Left cardiac atrium (tissue), 4 donors: ENCODE measurements at places on chromosomes 2 and 18. TPM values are rescaled to one million over a fixed set of nuclear protein-coding genes. Genes with fewer than 3 reads are reported as not detected.

GRCh38 chr2:233385489-233386044 lies 31.3 kb downstream of the DGKD start:
- DNase-seq = no peak

DNA sequence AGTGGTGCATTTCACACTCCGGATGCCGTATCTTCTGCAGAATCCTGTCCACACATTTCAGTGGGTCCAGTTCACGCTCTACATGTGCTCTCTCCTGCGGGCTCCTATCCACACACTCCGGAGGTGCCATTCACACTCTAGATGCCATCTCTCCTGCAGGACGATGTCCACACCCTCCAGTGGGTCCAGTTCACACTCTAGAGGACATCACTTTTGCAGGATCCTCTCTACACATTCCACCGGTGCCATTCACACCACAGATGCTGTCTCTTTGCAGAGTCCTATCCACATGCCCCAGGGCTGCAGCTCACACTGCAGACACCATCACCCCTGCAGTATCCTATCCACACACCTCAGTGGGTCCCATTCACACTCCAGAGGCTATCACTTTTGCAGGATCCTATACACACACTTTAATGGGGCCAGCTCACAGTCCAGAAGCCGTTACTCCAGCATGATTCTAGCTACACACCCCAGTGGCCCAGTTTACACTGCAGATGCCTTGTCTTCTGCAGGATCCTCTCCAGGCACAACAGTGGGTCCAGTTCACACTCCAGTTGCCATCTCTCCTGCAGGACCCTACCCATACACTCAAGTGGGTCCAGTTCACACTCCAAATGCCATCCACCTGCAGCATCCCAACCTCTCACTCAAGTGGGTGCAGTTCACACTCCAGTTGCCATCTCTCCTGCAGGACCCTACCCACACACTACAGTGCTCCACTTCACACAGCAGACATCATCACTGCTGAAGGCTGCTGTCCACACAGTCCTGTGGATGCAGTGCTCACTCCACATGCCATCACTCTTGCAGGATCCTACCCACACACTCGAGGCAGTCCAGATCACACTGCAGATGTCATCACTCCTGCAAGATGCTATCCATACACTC lies 2.1 kb upstream of the PXDN start:
- DNase-seq = no peak

DNA sequence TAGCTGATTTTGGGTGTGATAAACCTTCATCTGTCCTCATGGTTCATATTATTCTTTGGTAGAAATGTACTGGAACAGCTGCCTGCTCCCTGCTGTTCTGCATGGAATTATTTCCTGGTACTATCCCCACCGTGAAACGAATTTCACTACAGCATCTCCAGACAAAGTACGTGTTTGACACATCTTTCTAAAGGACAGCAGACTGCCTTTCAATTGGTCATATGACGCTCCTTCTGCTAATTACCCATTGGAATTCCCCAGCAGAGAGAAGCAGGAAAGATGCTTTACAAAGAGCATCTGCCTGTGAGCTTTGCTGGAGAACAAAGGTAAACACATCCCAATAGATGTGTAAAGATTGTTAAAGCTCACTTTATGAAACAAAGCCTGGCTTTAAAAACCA lies 4.4 kb upstream of the RFX8 start:
- DNase-seq = no peak

- no peak for DNase-seq
These were observed 2.5 kb upstream of the ASIC4 start for GRCh38 chr2:219511547-219512325.

DNA sequence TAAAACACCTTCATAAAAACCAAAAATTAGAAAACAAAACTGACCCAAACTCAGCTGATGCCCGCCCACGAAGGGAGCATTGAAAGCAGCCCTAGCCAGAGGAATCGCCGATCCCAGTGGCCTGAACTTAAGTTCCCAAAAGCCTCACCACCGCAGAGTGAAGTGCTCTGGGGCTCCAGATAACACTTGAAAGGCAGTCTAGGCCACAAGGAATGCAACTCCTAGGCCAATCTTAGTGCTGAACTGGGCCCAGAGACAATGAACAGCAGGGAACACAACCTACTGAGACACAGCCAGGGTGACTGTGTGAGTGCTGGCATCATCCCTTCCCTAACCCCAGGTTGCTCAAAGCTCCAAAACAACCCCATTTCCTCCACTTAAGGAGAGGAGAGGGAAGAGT lies 59.6 kb upstream of the CHN1 start:
- no peak for DNase-seq

- DNase-seq = no peak
These were observed 10.9 kb downstream of the NBEAL1 start for GRCh38 chr2:203025592-203025991.

GRCh38 chr2:122795763-122796162 lies 1040.3 kb downstream of the TSN start:
- no peak for DNase-seq

GRCh38 chr2:6866275-6866671 lies 566 bp upstream of the CMPK2 start:
- peak; percentile 37 for DNase-seq

DNA sequence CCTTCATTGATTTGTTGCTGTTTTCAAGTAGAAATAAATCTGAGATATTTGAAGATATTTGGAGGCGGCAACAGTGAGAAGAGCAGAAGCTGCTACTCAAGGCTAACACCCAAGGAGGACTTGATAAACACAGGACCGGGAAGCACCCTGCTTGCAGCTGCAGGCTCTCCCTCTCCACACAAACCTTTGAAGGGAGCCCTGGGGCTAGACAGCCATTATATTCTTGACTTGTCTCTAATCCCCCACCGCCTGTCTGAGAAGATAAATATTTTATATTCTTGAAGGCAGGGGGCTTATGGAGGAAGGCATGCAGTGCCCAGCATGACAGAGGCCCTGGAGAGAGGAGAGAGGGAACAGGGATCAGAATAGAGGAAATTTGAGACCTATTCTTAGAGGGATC lies 50.9 kb upstream of the SMAD2 start:
- DNase-seq = no peak

DNA sequence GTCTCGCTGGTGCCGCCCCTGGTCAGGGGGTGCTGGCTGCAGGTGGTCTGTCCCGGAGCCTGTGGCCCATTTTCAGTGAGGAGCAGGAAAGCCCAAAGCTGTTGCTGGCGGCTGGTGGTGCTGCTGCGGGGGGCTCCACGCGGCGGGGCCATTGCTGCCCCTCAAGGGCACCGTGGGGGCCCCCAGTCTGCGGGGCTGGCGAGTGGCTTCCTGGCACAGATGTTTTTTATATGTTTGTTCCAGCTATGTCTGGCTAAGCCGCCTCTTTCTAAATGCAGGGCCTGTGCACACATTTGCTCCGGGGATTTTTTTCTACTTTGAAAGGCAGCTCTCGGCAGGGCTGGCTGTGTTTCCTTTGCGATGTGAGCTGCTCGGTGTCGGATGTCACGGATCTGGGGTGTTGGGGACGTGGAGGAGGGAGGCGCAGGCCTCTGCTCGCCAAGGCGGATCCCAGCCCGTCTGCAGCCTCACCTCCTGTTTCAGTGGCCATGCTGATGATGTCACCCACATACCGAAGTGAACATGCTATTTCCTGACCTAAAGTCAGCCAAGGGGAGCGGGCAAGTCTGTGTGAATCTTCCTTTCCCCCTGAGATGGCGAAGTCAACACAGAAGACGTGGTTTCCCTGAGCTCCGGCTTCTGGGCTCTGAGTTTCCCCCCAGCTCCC lies 112.0 kb upstream of the CTDP1 start:
- peak; percentile 80 for DNase-seq

DNA sequence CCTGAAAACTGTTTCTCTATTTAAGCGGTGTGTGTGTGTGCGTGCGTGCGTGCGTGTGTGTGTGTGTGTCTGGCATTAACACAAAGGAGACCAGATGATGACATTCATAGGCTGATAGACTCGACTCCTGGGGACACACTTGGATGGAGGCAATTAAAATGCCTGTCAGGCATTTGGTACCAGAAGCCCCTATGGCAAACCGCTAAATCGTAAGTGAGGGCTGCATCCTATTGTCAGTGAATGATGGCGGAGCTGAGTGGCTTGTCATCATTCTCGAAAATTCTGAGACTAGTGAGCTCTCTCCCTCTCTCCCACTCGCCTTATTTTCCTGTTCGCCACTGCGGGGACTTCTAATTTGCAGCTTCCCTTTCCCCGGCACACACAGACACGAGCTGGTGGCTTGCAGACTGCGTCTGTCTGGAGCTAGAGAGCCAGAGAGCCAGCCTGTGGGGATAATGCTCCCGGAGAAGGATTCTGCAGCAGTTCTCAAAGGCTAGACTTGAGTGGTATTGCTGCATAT lies 155.4 kb downstream of the MAP2 start:
- peak; percentile 20 for DNase-seq

DNA sequence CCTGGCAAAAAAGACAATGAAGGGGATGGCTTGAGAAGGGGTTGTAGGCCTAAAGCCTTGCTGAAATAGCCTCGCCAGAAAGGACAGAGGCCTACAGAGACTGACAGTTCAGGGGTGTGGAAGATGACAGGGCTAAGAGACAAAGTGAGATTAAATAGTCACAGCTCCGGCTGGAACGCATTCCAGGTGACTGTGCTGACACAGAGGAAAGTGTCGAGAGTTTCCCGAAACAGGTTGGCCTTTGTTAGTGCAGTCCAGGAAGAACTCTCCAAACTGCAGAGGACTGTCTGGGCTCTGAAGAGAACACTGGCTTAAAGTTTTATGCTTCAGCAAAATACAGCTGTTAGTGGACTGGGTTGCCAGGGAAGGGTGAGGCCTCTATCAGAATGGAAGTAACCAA lies 52.8 kb downstream of the METTL4 start:
- peak; percentile 29 for DNase-seq

GRCh38 chr2:173109253-173110188 lies 33.9 kb downstream of the MAP3K20 start:
- DNase-seq = no peak

- no peak for DNase-seq
These were observed 3.0 kb upstream of the CEP68 start for GRCh38 chr2:65053199-65053598.

DNA sequence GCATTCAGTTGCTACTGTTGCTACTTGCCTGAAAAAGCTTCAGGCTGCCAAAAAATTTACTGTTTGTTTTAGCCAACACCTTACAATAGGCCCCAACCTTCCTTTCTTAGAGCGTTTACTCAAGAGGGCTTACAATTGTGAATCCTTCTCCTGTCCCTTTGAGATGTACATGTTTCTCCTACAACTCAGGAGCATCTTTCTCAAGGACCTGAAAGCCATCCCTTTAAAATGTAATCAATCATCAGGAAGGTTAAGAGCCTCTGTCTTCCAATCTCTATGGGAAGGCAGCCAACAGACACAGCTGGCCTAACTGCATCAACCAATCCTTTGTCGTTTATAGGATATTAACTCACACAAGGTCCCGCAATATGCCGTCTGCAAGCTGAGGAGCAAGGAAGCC lies 3.4 kb upstream of the IER3IP1 start:
- DNase-seq = no peak

- DNase-seq = no peak
These were observed 214.8 kb downstream of the NEDD4L start for GRCh38 chr18:58258692-58259342.

- DNase-seq = no peak
These were observed 109.6 kb upstream of the CDC42EP3 start for GRCh38 chr2:37781028-37781427.

Gene DUSP2
- 1.6 TPM for total RNA-seq

Gene RBFA
- total RNA-seq = 16.1 TPM

Gene TNFAIP6
- total RNA-seq = 5.1 TPM

Gene STPG4
- not detected for total RNA-seq

Gene BOLL
- not detected for total RNA-seq

Gene TCF23
- total RNA-seq = 0.24 TPM

Gene NMS
- total RNA-seq = not detected

Gene UGT1A4
- not detected for total RNA-seq

Gene ARHGAP28
- total RNA-seq = 3.5 TPM
